Thoracic aorta (tissue), 2 donors: ENCODE measurements at places on chromosomes 11 and 22. TPM values are rescaled to one million over a fixed set of nuclear protein-coding genes. Genes with fewer than 3 reads are reported as not detected.

GRCh38 chr11:119932828-119933562, 204.0 kb upstream of the NECTIN1 start:
- DNase-seq, result no peak

DNA sequence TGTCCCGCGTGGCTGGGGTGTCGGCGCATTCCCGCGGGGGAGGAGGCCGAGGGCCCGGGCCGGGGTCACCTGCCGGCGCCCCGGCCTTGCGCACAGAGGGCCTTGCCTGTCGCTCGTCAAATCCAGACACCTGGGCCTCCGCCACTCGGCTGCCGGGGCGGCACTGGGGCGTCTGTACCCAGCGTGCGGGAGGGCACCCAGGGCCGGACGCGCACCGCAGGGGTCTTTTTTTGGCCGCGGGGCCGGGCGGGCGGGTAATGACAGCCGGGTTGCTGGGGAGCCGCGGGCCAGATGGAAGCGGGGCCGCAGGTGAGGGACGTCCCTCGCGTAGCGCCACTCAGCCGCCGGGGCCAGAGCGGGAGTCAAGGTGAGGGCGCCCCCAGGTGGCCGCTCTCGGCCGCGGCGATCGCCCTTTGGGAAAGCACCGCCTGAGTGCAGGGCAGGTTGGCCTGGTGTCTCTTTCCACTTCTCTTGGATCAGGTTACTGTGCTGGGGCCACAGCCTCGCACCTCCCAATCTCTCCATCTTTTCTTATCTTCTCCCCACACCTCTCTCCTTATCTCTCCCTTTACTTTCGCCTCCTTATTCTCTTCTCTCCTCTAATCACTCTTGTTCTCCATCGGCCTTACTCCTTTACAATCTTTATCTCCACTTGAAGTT, 3.5 kb downstream of the PHLDB1 start:
- no peak for DNase-seq

DNA sequence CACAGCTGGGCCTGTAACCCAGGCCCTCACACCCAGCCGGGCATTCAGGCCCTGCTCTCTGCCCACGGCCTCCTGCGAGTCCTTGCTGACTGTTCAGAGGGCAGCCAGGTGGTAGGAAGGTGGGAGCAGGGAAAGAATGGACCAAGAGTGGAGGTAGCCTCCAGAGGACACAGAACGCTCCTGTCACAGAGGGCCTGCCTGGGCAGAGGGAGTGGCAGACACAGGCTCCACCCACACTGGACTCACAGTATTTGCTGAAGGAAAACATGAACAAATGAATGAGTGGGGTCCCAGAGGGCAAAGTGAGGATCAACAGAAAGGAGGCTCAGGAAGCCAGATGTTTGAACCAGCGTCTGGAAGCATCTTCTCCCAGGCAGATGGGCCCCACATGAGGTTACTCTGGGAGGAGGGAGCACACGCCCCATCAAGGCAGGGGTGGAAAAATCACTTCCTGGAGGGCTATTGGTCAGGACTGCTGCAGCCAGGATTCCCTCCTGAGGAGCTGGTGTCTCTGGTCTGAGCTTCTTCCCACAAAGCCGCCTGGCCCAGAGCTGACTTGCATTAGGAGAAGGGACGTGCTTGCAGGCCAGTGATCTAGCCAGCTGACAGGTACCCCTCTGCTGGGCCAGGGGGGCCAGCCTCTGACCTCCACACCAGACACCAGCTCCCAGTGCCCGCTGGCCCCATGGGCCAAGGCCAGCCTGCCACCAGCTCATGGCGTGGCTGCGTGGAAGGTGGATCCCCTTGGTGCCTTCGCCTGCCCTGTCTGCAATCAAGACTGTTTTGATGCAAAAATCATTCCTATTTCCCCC, 84.0 kb downstream of the THAP12 start:
- DNase-seq, result no peak

- no peak for DNase-seq
Observed at GRCh38 chr11:37503411-37504059, 905.5 kb upstream of the RAG2 start.

DNA sequence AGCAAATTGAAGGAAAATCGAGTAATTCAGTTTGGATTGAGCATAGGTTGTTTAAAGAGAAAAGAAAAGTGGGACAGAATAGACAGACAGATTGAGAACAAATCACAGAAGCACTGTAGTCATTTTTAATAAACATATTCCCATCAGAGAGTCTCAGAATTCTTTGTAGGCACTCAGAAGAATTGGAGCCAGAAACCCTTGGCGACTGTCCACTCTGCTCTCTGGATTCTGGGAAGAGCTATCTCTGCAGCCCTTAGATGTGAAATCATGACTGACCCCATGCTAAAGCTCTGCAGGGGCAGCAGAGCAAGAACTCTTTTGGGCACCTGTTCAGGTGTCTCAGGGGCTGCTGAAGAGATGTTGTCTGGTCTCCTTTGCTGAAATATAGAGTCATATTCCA, 223.7 kb upstream of the KIRREL3 start:
- DNase-seq, result no peak

DNA sequence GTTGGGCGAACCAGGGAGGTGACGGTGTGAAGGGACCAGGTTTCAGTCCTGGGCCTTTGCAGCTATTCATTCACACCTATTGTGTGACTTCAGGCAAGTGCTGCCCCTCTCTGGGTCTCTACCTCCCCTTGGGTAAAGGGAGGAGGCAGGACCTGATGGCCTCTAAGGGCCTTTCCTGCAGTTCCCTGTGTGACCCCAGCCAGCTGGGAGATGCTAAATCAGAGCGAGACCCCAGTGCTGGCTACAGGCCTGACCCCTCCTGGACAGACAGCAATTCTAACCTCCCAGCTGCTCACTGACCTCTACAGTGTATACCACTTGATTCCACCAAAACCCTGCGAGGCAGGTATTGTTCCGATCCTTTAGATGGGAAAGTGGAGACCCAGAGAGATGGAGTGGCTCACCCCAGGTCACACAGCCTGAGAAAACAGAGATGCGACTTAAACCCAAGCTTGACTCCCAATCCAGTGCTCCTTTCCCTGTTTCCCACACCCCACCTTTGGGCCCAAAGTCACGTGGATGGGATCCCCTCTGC, 6.2 kb downstream of the MAFF start:
- DNase-seq, result no peak

DNA sequence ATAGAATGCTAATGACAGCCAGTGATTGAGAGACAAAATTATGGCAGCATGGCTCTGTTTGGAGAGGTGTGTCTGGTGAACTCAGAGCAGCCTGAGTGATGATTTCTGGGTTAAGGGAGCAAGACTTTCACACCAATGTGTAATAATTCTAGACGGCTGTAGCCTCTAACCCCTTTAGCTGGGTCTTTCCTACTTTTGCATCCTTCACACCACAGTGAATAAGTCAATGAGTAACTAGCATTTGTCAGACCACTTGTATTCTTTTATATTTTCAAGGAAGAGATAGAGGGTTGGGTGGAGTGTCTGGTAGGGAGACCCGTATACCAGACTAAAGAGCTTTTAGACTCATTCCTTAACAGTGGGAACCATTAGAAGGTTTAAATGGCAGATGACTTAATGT, 50.4 kb downstream of the ATXN10 start:
- no peak for DNase-seq

DNA sequence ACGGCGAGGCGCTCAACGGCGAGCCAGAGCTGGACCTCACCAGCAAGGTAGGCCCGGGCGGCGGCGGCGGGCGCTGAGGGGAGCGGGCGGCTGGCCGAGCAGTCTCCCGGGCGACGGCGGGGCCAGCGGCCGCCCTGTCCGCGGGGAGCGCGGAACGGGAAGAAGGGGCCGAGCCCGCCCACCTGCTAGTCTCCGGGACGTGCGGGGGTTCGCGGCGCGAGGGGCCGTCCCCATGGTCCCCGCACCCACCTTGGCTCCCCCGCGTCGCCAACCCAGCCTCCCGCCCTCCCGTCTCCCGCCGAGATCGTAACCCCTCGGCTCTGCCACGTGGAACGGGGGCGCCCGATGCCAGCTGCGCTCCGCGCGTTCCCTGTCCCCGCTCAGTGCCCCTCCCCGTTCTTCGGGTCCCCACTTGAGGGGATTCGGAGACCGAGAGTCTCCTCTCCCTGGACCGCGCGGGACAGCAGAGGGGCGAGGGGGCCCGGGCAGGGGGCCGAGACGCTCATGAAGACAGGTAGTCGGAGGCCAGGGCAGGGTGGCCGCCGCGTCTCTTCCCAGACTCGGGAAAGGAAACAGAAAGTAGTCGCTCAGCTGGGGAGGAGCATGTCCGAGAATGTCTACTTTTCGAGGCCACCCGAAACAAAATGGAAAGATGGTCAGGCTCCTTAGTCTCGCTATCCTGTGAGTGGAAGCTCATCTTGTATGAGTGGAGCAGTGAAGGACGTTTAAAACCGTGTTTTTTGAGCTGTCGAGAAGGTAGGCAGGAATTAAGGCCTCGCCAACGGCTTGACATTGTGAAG, 557 bp downstream of the GTPBP1 start:
- no peak for DNase-seq

GRCh38 chr11:112958670-112959069, 2.5 kb upstream of the NCAM1 start:
- no peak for DNase-seq

- no peak for DNase-seq
Observed at GRCh38 chr11:108324587-108324986, 101.7 kb downstream of the ATM start.

GRCh38 chr11:2218031-2218633, 46.5 kb upstream of the TH start:
- DNase-seq, result no peak

DNA sequence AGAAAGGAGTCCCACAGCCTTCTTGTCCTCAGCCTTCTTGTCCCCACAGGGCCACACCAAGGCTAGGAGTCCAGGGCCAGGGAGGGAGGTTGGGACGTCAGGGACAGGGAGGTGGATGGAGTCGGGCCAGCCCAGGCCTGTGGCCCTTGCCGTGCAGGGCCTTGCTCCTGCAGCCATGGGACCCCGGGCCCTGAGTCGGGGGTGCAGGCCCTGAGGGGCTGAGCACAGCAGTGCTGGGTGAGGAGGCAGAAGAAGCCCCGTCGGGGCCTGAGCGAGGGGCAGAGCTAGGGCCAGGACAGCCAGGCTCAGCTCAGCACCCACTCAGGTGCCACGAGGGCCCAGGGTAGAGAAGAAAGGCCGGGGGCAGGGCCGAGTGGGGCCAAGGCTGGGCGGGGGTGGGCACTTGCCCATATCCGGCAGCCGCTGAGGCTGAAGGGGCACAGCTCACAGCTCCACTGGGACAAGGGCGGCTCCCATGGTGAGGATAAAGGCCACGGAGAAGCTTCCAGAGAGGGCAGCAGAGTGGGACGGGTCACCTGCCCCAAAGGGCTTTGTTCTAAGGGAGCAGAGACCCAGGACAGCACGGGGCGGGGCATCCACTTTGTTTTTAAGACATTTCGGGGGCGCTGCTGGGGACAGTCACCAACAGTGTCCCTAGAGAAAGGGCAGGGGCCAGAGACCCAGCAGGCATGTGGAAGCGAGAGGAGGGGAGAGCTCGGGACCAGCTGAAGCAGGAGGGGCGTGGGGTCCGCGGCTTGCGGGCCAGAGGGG, 3.6 kb downstream of the MLC1 start:
- DNase-seq, result no peak

- no peak for DNase-seq
Observed at GRCh38 chr11:105162506-105162905, 22.9 kb upstream of the CARD18 start.

GRCh38 chr11:47724041-47724729, 9.0 kb upstream of the AGBL2 start:
- peak; percentile 15 for DNase-seq

DNA sequence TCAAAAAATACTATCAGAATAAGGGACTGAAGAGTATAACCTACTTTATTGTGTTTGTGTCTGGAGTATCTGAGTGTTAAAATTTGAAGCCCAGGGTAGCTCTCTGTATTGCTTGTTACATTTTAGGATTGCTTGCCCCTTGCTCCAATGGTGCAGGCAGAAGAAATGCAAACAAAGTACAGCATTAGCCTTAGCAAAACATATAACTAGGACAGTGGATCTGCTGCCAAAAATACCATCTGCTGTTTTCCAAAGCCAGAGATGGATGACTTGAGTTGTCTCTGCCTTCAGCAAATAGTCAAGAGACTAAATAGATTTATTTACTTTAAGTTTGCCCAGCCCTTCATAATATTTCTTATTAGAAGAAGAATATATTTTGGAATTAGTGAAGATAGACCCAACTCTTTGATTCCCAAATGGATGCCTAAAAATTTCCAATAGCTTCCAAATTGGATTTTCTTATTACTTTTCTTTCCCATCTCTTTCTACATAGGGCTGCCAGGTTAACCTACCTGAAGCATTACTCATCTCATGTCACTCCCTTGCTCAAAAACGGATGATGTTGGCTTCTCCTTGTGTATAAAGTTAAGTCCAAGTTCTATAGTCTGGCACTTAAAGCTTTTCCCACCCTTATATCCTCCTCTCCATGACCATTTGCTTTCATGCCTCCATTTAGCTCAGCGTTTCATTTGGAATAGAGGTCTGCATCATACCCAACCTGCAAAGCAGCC, 66.3 kb downstream of the LDLRAD3 start:
- no peak for DNase-seq

- DNase-seq, result no peak
Observed at GRCh38 chr11:59012398-59013265, 73.3 kb downstream of the GLYATL1 start.

- DNase-seq, result no peak
Observed at GRCh38 chr11:120137611-120138521, at the start of gene TRIM29. TSS of gene TRIM29 (minus strand) at chr11:120138113. CDS start at chr11:120138031, 82 bp downstream.

DNA sequence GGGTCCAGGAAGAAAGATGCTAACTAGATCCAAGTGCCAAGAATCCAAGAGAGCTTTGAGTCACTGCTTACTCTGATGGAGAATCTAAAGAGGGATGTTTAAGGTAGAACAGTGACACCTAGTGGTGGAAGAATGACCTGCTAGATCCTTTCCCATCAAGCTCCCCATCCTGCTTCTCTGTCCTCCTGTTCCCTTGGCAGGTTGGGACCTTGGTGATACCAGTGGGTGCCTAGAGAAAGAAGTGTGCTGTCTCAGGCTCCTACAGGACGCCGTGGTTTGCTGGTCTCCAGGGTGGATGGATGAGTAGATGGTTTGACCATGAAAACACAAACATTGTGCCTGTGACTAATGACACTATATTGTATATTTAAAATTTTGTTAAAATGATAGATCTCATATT, 383.7 kb downstream of the TMEM135 start:
- DNase-seq, result peak; percentile 24

DNA sequence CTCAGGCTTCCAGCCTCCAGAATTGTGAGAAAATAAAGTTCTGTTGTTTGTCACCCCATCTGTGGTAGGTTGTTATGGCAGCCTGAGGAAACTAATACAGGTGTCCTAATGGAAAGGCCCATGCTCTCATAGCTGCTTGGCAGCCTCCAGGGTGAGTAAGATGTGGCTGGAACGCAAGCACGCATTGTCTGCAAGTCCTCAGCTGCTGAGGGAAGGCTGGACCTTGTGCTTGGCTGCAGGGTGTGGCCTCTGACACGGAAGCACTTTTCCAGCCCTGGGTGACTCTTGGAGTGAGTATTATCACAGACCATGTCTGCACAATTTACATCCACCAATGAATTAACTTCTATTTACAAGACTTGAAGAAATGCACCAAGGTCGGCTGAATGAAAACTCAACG, 44.4 kb upstream of the BARX2 start:
- no peak for DNase-seq

- DNase-seq, result no peak
Observed at GRCh38 chr11:40054631-40055030, 1404.8 kb downstream of the LRRC4C start.

Gene CARD18
- total RNA-seq, result not detected

Gene SEC14L6
- 0.27 TPM for total RNA-seq

Gene NAALADL1
- total RNA-seq, result 47.1 TPM

Gene OR51E1
- not detected for total RNA-seq

Gene TEX54
- not detected for total RNA-seq

Gene KDM4E
- total RNA-seq, result not detected
